D341Med (cell line): ENCODE measurements at places on chromosomes 2 and 18.

DNA sequence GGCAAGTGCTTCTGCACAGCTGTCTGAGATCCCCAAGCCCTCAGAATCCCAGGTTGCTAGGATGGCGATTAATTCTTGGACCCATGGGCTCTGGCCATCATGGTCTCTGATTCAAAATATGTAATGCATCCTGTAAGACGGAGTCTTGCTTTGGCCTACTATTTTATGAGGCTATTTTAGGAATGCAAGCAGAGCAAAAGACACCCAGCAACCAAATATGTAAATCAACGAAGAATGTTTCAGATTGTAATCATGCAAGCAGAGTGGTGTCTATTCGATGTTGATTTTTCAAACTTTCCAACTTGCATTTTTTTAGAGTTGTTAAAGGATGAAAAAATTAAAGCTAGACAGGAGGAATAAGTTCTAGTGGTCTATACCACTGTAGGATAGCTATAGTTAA, 154.8 kb downstream of the COL6A3 start:
- DNase-seq = no peak

GRCh38 chr2:221042926-221043325, 529.2 kb downstream of the EPHA4 start:
- no peak for DNase-seq

- DNase-seq = no peak
Observed at GRCh38 chr2:85578243-85579180, 1.1 kb downstream of the VAMP8 start.

DNA sequence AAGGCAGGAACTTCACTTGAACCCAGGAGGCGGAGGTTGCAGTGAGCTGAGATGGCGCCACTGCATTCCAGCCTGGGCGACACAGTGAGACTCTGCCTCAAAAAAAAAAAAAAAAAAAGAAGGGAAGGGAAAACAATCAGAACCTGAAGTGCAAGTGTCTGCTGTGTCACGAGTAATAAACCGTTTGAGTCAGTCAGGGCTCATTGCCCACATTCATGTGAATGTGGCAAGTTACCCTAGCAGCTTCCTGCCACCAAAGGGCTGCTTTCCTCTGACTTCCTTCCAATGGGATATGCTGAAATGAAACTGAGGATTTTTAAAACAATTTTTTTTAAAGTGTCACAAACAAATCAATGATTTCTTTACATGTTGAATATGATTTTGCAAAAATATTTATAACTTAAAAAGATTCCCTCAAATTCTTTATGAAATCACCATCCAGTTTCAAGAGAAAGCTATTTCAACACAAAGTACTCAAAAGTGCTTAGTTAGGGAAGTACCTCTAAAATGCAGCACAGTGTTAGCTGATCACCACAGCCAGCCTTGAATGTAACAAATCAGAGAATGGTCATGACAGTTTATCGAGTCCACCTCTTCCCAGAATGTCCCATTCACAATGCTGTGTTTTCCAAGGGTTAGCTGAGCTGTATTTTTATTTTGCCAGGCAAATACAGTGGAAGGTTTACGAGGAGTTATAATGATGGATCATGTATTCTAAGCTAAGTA, 36.4 kb downstream of the WDSUB1 start:
- no peak for DNase-seq

- DNase-seq = no peak
Observed at GRCh38 chr2:165795011-165795410, 964 bp upstream of the GALNT3 start.

DNA sequence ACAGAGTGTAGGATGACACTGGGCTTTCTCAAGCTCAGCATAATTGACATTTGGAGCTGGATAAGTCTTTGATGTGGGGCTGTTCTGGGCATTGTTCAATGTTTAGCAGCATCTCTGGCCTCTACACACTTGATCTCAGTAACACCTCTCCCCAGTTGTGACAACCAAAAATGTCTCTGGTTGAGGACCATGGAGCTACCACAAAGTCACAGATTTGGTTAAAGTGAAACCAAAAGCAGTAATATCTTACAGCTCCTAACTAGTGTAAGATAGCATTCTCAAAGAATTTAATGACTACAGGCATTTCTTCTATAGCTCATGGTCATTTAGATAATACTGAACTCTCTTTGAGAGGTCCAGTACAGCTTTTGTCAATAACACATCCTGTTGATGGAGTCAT, 23.4 kb upstream of the PAX3 start:
- DNase-seq = no peak

GRCh38 chr2:188399159-188399558, 107.5 kb downstream of the GULP1 start:
- DNase-seq = no peak

GRCh38 chr2:133389569-133389968, 178.7 kb downstream of the NCKAP5 start:
- no peak for DNase-seq

- no peak for DNase-seq
Observed at GRCh38 chr2:98355881-98356280, 9.6 kb downstream of the CNGA3 start.

DNA sequence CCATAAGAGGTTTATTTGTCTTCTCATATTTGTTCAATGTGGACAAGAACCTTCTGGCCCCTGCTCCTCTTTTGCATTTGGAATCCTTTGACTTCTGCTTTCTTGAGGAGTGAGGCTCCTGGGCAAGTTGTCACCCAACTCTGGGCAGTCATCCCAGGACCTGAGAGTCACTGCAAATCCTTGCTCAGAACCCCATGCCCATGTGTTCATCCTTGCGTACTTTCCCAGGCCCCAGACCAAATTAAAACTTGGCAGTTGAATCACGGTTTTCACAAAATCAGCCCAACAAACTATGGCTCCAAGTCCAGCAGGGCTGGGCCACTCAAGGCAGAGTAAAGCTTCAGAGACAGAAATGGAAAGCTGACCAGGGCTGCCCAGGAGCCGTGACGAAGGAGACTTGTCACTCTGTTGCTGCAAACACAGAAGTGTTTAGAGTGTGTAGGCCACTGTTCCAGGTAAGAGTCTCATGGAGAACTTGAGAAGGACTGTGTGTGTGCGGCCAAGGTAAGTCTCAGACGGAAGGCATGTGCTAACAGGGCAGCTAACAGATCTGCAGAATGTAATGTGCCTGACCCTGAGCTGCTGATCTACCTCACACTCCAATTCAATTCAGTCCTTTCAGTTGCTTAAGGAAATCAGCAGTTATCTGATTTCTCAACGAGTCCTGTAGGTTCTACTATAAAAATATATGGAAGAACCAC, 549.4 kb upstream of the HS6ST1 start:
- DNase-seq = no peak

- DNase-seq = no peak
Observed at GRCh38 chr2:159553727-159554126, 62.6 kb downstream of the BAZ2B start.

- DNase-seq = no peak
Observed at GRCh38 chr18:316393-316792, 48.5 kb upstream of the THOC1 start.

DNA sequence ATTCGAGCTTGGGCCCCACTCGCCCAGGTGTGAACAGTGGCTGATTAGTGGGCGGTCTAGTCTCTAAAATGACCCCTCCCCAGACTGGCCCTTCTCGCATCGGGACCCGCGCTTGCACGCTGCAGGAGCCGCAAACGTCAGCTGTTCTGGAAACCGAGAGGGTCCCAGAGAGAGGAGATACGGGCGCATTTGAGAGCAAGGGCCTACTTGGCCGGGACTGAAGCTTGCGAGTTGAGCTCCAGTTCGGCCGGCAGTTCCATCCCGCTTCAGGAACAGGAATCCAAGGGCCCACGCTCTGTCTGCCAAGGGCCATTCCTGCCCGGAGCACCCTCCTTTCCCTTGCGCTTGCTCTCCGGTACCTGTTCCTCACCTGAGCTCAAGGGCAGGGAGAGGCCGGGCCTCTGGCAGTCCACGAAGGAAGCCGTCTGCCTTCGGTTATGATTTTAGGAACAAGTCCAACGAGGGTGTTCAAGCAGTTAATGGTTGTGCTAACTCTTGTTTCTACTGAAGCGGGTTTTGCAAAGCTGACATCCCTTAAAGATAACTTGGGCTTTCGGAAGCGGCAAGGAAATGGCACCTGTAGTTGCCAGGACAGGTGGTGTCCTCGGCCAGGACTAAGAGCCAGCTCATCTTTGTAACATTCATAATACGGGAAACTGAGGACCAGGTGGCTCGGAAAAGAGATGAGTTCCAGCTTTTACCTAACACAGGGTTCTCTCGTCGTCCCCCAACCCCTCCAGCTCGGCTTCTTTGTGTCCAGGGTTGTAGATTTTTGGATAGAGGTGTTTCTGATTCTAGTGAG, 3.9 kb upstream of the DLX1 start:
- DNase-seq = no peak

- DNase-seq = no peak
Observed at GRCh38 chr2:47737191-47737975, 45.6 kb upstream of the MSH6 start.

DNA sequence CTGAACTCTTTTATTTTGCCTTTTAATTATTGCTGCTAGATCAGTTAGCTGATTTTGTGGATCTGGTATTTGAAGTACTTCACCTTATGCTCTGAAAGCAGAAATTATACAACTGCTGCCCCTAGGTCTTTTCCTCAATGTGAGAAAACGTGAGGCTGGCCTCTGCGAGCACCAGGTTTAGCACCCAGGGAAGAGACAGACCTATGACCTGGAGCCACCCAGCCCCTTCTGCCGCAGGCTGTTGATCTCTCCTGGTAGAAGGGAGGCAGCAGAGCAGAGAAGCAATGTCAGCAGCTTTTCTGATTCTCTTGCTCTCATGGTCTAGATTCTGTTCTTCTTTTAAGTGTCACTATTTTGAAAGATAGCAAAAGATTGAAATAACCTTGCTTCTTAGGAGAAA, 19.9 kb downstream of the TRAPPC12 start:
- no peak for DNase-seq

DNA sequence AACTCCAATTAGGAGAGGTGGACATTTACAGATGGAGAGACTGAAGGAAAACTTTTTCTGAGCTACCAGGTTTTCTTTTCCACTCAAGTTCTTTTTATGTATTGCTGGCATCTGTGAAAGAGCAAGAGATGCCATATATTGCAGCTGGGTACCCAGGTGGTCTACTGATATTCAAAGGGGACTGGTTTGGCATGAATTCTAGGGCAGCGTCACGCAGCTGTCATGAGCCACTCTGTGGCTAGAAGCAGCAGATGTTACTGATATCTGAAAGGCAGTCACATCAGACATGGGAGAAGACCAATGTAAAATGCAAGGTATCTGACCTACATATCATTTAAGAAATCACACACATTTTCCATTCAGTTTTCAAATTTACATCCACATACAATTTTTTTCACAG, 408.8 kb downstream of the GALNT13 start:
- no peak for DNase-seq

GRCh38 chr2:148885209-148885608, 10.2 kb downstream of the KIF5C start:
- no peak for DNase-seq

- no peak for DNase-seq
Observed at GRCh38 chr18:30406728-30407127, 635.8 kb downstream of the DSC3 start.

DNA sequence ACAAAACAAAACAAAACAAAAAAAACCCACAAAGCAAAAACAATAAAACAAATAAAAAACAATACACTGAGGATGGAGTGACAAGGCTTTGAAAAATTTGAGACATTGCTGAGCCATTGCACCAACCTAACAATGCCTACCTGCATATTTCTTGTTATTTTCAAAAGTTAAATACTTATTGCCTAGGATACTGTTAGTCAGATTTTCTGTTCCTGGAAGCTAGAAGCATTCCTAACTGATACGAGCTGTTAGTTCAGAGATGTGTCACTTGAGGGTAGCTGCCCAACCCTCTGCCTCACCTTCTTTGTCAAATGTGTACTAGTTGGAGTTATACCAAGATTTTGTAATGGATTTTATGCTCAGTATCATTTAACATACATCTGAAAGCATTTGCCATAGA, 187.2 kb downstream of the TXNL1 start:
- DNase-seq = no peak

DNA sequence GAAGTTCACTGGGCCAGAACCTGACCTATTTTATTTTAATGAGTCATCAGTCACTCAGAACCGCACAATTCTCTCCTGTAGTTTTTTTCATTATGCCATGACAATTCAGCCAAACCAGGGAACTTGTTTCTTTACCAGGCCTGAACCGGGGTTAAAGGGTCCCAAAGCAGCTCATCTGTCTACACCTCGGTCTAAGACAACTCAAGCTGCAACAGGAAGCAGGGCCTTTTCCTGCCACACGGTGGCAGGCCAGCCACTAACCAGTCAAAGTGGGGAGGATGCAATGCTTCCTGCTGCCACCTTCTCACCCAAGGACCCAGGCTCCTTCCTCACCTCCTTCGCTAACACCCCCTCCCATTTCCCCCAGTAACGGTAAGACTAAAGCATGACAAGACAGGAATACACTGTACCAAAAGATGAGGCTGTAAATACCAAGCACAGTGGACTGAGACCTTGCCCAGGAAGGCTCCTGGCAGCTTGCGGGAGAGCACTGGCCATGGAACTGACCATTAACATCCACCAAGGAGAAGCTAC, 56.7 kb upstream of the ACKR3 start:
- peak; percentile 74 for DNase-seq

- DNase-seq = peak; percentile 56
Observed at GRCh38 chr18:53698907-53699306, 525.6 kb downstream of the MBD2 start.

- no peak for DNase-seq
Observed at GRCh38 chr18:46069524-46069923, 2.5 kb downstream of the PSTPIP2 start.

DNA sequence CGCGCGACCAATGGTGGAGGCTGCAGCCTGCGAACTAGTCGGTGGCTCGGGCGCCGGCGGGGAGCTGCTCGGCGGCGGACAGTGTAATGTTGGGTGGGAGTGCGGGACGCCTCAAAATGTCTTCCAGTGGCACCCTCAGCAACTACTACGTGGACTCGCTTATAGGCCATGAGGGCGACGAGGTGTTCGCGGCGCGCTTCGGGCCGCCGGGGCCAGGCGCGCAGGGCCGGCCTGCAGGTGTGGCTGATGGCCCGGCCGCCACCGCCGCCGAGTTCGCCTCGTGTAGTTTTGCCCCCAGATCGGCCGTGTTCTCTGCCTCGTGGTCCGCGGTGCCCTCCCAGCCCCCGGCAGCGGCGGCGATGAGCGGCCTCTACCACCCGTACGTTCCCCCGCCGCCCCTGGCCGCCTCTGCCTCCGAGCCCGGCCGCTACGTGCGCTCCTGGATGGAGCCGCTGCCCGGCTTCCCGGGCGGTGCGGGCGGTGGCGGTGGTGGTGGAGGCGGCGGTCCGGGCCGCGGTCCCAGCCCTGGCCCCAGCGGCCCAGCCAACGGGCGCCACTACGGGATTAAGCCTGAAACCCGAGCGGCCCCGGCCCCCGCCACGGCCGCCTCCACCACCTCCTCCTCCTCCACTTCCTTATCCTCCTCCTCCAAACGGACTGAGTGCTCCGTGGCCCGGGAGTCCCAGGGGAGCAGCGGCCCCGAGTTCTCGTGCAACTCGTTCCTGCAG, at the start of gene HOXD9:
HOXD9 (plus strand) TSS at position 37 of the 728 bp plus-strand sequence; CDS start at position 87, 50 bp downstream.
- DNase-seq = peak; percentile 64

GRCh38 chr2:214127571-214127970, 283.3 kb upstream of the VWC2L start:
- no peak for DNase-seq

- no peak for DNase-seq
Observed at GRCh38 chr2:109105113-109105512, 23.9 kb upstream of the SH3RF3 start.

GRCh38 chr2:38171208-38171855, 95.4 kb upstream of the CYP1B1 start:
- DNase-seq = no peak

GRCh38 chr18:8821531-8821930, 116.2 kb downstream of the MTCL1 start:
- DNase-seq = no peak
